ENCODE measurements at places on chromosomes 6 and 20. TPM values are rescaled to one million over a fixed set of nuclear protein-coding genes. Genes with fewer than 3 reads are reported as not detected.

SEL1L2 gene
- not detected for total RNA-seq

GRCh38 chr20:37630166-37630565 lies 63.7 kb upstream of the CTNNBL1 start:
- no peak for DNase-seq

DNA sequence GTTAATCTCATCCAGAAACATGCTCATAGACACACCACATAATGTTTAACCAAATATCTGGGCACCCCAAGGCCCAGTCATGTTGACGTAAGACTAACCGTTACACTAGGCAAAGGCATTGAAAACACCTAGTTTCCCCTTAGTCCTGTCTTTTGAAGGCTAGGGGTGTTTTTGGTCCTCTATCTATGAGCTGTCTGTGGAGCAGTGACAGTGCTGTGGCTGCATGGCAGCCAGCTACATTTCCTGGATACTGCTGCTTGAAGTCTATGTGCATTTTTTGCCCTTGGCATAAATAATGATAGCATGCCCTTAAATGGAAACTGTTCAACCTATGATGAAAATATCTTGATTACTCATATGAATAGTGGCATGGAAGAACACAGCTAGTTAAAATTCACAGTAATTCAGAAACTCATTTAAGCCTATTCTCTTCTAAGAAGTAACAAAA lies 18.6 kb downstream of the FARS2 start:
- DNase-seq: no peak

- DNase-seq: no peak
Measured at GRCh38 chr6:140560671-140561070, 1186.2 kb upstream of the CITED2 start.

KCNB1 gene
- total RNA-seq: 1.4 TPM

KCNQ5 gene
- 0.67 TPM for total RNA-seq

GRCh38 chr6:13614126-13614925 lies 809 bp upstream of the NOL7 start:
- peak; percentile 65 for DNase-seq

DNA sequence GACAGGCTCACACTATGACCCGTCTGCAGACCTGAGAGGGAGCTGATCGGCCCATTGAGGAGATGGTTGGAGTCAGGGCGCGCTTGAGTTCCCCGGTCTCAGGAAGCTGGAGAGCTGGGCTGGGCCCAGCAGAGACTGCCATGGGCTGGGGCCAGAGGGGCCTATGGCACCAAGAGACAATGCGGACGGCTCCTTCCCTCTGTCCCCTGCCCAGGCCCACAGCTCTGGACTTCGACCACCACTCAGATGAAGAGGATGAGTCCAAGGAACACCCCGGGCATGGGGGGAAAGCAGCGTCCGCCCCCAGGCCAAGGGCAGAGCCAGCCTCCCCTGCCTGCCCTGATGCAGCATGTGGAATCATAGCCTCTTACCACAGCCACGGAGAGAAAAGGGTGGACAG lies 40.2 kb upstream of the PHACTR3 start:
- no peak for DNase-seq

- DNase-seq: peak; percentile 55
Measured at GRCh38 chr20:35698298-35699126, 640 bp downstream of the NFS1 start.

DNA sequence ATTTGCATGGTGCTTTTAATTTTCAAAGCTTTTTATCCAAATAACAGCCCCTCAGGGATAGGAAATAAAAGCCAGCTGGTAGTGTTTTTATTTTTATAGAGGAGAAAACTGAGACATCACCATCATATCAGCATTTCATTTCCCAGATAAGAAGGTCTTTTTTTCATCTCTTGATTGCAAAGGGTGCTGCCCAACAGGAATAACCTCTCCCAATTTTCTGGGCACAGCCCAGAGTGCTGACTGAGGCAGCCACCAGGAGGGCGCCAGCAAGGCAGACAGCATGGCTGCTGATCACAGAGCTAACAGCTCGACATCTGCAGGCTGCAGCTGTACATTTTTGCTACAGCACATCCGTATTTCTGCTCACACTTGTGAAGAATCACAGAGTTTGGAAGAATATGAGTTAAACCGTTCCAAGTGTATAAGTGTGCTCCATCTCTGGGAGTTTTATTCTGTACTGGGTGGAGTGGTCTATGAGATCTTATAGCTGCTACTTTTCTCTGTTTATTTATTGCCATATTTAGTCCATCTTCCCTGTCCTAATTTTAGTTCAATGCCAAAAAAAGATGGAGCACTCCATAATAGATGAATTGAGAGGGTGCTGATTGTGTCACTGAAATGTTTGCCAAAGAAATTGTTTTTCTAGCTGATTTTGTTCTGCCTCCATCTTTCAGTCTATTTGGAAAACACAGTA lies 85.5 kb upstream of the C20orf144 start:
- no peak for DNase-seq

SCGN gene
- 19.7 TPM for total RNA-seq

GRCh38 chr20:58688840-58689239 lies 3.8 kb upstream of the NPEPL1 start:
- peak; percentile 40 for DNase-seq

GRCh38 chr6:149223120-149223903 lies 94.2 kb upstream of the TAB2 start:
- no peak for DNase-seq

- peak; percentile 78 for DNase-seq
Measured at GRCh38 chr6:80457439-80457933, 351.0 kb downstream of the BCKDHB start.

- peak; percentile 97 for DNase-seq
Measured at GRCh38 chr20:50460608-50461267, 49.4 kb upstream of the PTPN1 start.

- DNase-seq: no peak
Measured at GRCh38 chr6:166720856-166721255, 93.8 kb upstream of the RPS6KA2 start.

CCN6 gene
- not detected for total RNA-seq
